ENCODE measurements at places on chromosomes 16 and 17.

- H3K4me1 ChIP-seq: peaks cover 18% of the 10 kb centered on the region
- no peak overlapping the region for H3K27ac ChIP-seq
- H3K27me3 ChIP-seq: no peaks in the 10 kb centered on the region
- DNase-seq: no peak
- H3K4me3 ChIP-seq: no peak overlapping the region
- H3K36me3 ChIP-seq: peaks cover 15% of the 10 kb centered on the region
Observed at GRCh38 chr17:79077587-79077986, 3.0 kb downstream of the ENGASE start.

- no peak overlapping the region for H3K27ac ChIP-seq
- no peaks in the 10 kb centered on the region for H3K36me3 ChIP-seq
- H3K4me3 ChIP-seq: no peak overlapping the region
- no peaks in the 10 kb centered on the region for H3K4me1 ChIP-seq
Observed at GRCh38 chr16:1133810-1134520, 18.9 kb upstream of the CACNA1H start.

DNA sequence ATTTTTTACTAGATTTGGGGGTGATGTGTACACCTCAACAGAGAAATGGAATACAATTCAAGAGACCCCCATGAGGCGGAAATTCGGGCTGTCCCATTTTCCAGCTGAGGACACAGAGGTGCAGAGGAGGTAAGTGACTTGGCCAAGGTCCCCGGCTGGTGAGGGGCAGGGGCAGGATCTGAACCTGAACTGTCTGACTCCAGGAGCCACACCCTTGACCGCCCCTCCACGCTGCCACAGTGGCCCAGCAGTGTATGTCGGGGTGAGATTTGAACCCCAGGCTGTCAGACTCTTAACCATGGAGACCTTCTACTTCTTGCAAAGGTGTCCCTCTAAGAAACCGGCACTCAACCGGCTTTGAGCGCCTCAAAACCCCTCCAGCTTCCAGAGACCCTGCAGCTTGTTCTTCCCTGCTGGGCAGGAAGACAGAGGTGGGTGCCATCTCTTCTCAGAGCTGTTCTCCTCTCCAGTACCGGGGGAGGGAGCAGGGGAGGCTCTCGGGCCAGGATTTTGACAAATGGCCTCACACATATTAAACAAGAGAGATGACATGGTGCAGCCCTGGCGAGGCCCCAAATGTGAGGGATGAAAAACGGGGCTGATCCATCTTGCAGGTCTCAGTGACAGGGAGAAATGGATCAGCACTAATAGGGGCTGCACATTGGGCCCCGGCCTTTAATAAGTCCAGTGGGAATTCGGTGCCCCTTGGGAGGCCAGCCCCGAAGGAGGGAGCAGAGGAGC lies 222.3 kb downstream of the GSG1L start:
- H3K4me1 ChIP-seq: no peaks in the 10 kb centered on the region
- H3K27ac ChIP-seq: no peak overlapping the region
- no peak for DNase-seq
- no peaks in the 10 kb centered on the region for H3K36me3 ChIP-seq

GRCh38 chr17:74239172-74239571 lies 25.8 kb downstream of the TTYH2 start:
- H3K4me3 ChIP-seq: no peak overlapping the region
- H3K27me3 ChIP-seq: no peaks in the 10 kb centered on the region
- H3K4me1 ChIP-seq: peaks cover 8% of the 10 kb centered on the region
- no peak for DNase-seq

DNA sequence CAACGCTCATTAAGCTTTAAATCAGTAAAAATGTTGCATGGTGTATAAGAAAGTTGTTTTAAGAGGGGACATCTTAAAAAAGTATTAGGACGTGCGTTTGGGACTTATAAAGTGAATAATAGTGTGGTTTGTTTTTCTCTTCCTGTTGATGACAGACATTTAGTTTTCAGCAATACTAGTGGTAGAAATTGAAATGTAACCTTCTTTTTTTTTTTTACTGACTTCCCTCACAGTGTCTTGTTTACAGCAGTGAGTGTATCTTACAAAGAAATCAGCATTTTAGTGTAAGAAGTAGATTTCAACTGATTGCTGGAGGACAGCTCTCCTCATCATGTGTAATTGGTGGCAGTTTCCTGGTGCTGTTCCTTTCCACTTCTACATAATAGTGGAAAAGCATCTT lies 39.6 kb downstream of the CYLD start:
- peaks cover 75% of the 10 kb centered on the region for H3K36me3 ChIP-seq
- no peak overlapping the region for H3K4me3 ChIP-seq
- no peak overlapping the region for H3K27ac ChIP-seq
- no peaks in the 10 kb centered on the region for H3K27me3 ChIP-seq

DNA sequence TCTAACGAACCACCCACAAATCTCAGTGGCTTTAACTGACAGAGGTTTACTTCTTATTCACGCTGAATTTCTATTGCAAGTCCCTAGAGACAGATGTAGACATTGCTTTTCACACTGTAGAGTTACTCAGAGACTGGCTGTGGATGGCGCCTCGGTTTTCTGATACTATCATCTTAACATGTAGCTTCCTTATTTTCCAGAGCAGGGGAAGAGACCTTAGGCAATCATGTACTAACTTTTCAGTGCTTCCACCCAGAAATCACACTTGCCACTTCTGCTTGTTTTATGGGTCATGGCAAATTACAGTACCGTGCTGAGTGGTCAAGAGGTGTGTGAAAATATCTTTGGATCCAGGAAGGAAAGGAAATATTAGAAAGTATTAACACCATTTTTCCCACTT lies 65.4 kb downstream of the MAF start:
- no peak for DNase-seq
- no peak overlapping the region for H3K4me3 ChIP-seq
- H3K27me3 ChIP-seq: no peaks in the 10 kb centered on the region
- no peaks in the 10 kb centered on the region for H3K4me1 ChIP-seq
- H3K36me3 ChIP-seq: no peaks in the 10 kb centered on the region

DNA sequence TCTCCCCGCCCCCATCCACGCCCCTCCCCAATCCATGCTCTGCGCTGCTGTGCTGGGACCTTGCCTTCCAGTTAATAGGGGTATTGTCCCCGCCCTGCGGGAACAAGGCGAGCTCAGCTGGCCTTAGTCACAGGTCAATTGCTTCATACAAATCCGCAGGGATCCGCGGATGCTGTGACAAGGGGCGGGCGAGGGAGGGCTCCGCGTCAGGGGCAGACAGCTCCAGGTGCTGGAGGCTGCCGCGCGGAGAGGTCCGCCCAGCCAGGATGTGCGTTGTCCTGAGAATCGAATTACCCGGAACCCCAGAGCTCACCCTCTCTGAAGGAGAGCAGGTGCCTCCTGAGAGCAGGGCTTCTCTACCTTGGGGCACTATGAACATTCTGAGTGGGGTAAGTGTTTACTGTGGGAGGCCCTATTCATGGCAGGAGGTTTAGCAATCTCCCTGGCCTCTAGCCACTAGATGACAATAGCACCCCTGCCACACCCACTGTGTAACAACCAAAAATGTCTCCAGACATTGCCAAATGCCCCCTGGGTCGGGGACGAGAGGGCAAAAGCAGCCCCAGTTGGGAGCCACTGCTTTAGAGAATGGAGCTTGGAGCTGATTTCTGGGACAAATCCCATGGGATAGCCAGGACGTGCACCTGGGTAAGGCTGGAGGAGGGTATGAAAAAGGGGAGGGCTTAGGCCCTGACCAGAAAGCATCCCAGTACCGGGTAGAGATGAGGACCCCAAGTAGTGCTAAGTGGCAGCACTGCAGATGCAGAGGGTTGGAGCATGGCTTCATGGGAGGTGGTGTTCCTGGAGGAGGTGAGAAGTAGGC lies 138.2 kb downstream of the CYLD start:
- H3K36me3 ChIP-seq: no peaks in the 10 kb centered on the region
- no peaks in the 10 kb centered on the region for H3K4me1 ChIP-seq
- H3K27ac ChIP-seq: no peak overlapping the region
- peaks cover 10% of the 10 kb centered on the region for H3K27me3 ChIP-seq

GRCh38 chr17:10051112-10051511 lies 146.0 kb upstream of the RCVRN start:
- H3K27ac ChIP-seq: no peak overlapping the region
- H3K4me3 ChIP-seq: no peak overlapping the region
- no peaks in the 10 kb centered on the region for H3K36me3 ChIP-seq
- no peaks in the 10 kb centered on the region for H3K27me3 ChIP-seq
- peaks cover 33% of the 10 kb centered on the region for H3K4me1 ChIP-seq

GRCh38 chr17:62787366-62787765 lies 20.7 kb downstream of the MARCHF10 start:
- H3K4me1 ChIP-seq: no peaks in the 10 kb centered on the region
- DNase-seq: no peak
- H3K4me3 ChIP-seq: no peak overlapping the region
- H3K36me3 ChIP-seq: no peaks in the 10 kb centered on the region
- H3K27me3 ChIP-seq: no peaks in the 10 kb centered on the region
- H3K27ac ChIP-seq: no peak overlapping the region

GRCh38 chr16:4319454-4320421 lies 3.9 kb downstream of the GLIS2 start:
- H3K27me3 ChIP-seq: no peaks in the 10 kb centered on the region
- H3K4me1 ChIP-seq: peaks cover 22% of the 10 kb centered on the region
- peak; percentile 77 for DNase-seq
- H3K36me3 ChIP-seq: no peaks in the 10 kb centered on the region
- no peak overlapping the region for H3K27ac ChIP-seq
